ENCODE measurements at places on chromosomes 3 and 15.

DNA sequence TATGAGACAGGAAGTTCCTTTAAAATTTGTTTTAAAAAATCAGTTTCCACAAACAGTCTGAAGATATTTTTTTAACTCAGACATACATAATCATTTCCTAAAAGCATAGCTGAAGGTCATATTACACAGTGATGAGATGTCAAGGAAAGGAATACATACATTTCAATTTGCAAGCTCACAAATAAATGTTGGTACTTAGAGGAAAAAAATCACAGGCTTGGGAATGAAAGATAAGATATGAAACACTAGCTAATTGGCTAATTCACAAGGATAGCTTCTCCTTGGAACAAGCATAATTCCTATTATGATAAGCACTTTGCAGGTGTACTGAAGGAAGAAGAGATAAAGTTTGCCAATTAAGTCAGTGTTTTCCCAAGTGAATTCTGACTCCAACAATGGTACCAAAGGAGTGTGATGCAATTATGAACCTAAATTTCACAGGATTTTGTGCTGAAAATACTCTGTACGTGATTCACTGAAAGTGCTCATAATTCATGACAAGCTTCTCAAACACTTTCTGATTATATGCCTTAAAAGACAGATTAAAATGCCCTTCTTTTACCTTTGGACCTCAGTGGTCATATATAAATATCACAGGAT is 112.4 kb downstream of the FRMD5 start:
- DNase-seq = no peak

GRCh38 chr3:47414666-47415587 is 34.1 kb downstream of the PTPN23 start:
- peak; percentile 16 for DNase-seq

GRCh38 chr3:13846716-13847570 is 32.9 kb downstream of the WNT7A start:
- DNase-seq = no peak

DNA sequence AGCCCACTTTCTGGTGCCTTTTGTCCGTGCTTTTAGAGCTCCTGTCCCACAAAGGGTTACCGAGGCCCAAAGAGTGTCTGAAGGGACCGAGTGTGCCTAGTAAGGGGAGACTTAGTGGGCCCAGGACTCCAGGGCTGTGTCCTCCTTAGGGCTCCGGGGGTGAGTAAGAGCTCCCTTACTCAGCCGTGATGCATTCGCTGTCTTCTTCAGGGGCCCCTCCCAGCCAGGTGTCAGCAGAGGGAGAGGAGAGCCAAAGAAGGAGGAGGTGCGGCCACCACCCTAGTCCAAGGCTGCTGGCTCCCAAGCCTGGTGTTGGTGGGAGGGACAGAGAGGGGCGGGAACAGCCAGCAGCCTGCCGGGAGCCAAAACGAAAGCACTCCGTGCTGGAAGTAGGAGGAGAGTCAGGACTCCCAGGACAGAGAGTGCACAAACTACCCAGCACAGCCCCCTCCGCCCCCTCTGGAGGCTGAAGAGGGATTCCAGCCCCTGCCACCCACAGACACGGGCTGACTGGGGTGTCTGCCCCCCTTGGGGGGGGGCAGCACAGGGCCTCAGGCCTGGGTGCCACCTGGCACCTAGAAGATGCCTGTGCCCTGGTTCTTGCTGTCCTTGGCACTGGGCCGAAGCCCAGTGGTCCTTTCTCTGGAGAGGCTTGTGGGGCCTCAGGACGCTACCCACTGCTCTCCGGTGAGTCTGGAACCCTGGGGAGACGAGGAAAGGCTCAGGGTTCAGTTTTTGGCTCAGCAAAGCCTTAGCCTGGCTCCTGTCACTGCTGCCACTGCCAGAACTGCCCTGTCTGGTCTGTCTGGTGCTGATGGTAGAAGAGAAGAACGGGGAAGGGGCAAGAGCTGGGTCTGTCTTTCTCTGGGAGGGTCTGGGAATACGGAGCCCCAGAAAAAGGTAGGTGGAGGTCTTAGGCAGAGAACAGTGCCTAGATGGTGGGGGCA is at the start of gene IL17RC:
IL17RC (plus strand) TSS at position 365 of the 947 bp plus-strand sequence; CDS start at position 583, 218 bp downstream.
- no peak for DNase-seq

- no peak for DNase-seq
These were observed 110.5 kb downstream of the APBA2 start for GRCh38 chr15:28996289-28996688.

- DNase-seq = no peak
These were observed 47.3 kb downstream of the VGLL4 start for GRCh38 chr3:11596387-11596786.

DNA sequence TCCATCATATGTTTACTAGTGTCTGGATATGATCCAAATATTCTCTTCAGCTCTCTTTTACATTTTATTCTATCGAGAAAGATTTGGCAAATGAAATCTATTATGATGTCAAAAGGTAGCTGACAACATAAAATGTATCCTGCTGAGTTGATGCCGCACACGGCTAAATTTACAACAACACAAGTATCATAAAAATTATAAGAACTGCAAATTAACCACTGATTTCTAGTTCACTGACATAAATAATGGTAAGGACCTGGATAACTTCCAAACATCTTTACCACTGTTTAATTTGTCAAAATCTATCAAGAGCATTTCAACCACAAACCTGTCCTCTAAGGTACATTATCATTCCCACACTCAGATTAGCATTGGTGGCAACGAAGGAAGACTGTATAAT is 244.5 kb downstream of the FOXP1 start:
- no peak for DNase-seq

Measured in GM10248 (cell line).